NCI-H1105 (cell line): ENCODE measurements at places on chromosomes 16 and 17.

DNA sequence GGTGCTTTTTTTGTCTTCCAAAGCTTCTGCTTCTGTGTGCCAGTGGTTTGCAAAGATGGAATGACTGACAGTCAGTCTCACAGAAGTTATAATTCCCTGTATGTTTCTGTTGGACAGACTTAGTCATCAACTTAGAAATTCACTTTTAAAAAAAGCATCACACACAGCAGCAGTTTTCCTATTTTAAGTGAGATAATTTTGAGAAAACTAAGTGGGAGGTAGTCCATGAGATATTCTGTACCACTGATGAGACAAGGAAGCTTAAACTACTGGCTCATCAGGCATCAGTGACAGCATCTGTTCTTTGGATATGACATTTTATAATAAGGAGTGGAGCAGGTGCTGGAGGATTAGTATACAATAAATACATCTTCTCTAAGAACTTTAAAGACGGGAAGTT, 20.0 kb downstream of the CNP start:
- no peak for DNase-seq

- no peak for DNase-seq
Measured at GRCh38 chr16:56373003-56373402, 52.3 kb downstream of the AMFR start.

- DNase-seq, result no peak
Measured at GRCh38 chr17:83099086-83099555, 19.7 kb downstream of the METRNL start.

GRCh38 chr16:87706278-87707000, 59.3 kb downstream of the KLHDC4 start:
- DNase-seq, result no peak

- DNase-seq, result no peak
Measured at GRCh38 chr17:80416260-80416939, 1.4 kb downstream of the ENDOV start.

DNA sequence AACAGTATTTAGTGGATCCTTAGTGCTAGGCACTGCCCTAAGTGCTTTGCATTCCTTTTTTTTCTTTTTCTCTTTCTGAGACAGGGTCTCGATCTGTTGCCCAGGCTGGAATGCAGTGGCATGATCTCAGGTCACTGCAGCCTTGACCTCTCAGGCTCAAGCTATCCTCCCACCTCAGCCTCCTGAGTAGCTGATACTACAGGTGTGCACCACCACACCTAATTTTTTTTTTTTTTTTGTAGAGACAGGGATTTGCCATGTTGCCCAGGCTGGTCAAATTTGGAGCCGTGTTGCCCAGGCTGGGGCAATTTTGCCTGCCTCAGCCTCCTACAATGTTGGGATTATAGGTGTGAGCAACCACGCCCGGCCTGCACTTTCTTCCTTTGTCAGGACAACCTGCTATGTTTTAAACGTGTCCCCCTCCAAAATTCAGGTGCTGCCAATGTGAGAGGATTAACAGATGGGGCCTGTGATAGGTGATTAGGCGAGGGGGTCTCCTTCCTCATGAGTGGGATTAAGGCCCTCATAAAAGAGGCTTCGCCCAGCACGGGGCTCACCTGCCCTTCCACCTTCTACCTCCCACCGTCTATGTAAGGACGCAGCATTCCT, 5.4 kb downstream of the NQO1 start:
- DNase-seq, result no peak

- DNase-seq, result no peak
Measured at GRCh38 chr16:35431829-35432663, 1972.6 kb downstream of the TP53TG3F start.
